ENCODE measurements at places on chromosomes 5 and 9.

DNA sequence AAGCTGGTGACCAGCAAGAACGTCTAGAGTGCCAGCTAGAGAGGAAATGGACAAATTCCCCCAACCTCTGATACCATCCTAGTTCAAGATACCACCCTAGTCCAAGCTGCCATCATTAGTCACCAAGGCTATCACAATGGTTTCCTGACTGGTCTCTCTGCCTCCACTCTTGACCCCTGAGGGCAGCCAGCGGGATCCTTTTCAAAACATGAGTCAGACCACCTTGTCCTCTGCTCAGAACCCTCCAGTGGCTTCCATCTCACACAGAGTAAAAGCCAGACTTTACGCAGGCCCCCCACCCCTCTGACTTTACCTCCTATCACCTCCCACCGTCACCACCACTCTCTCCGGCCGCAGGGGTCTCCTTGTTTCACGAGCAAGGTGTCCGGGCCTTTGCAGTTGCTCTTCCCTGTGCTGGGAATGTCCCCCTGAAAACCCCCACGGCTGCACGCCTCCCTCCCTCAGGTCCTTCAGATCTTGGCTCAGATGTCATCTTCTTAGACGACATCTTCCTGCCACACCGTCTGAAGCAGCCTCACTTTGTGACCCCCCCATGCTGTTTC, 42.2 kb upstream of the FBXW11 start:
- DNase-seq, result no peak

- no peak for DNase-seq
Observed at GRCh38 chr5:10655972-10656830, 92.3 kb downstream of the ANKRD33B start.

DNA sequence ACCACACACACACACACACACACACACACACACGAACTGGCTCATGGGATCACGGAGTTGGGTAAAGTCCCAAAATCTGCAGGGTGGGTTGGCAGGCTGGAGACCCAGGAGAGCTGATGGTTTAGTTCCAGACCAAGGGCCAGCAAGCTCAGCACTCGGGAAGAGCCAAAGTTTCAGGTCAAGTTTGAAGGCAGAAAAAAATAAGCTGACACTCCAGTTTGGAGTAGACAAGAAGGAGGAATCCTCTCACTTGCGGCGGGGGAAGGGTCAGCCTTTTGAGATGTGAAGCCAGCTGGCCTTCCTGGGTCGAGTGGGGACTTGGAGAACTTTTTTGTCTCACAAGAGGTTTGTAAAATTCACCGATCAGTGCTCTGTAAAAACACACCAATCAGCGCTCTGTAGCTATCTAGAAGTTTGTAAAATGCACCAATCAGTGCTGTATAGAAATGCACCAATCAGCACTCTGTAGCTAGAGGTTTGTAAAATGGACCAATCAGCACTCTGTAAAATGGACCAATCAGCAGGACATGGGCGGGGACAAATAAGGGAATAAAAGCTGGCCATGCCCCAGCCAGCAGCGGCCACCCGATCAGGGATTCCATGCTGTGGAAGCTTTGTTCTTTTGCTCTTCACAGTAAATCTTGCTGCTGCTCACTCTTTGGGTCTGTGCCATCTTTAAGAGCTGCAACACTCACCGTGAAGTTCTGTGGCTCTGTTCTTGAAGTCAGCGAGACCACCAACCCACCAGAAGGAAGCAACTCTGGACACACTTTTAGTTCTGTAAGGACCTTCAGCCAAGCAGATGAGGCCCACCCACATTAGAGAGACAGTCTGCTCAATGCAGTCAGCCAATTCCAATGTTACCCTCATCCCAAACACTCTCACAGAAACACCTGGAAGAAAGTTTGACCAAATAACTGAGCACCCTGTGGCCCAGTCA, 37.8 kb upstream of the UNC5A start:
- DNase-seq, result no peak

DNA sequence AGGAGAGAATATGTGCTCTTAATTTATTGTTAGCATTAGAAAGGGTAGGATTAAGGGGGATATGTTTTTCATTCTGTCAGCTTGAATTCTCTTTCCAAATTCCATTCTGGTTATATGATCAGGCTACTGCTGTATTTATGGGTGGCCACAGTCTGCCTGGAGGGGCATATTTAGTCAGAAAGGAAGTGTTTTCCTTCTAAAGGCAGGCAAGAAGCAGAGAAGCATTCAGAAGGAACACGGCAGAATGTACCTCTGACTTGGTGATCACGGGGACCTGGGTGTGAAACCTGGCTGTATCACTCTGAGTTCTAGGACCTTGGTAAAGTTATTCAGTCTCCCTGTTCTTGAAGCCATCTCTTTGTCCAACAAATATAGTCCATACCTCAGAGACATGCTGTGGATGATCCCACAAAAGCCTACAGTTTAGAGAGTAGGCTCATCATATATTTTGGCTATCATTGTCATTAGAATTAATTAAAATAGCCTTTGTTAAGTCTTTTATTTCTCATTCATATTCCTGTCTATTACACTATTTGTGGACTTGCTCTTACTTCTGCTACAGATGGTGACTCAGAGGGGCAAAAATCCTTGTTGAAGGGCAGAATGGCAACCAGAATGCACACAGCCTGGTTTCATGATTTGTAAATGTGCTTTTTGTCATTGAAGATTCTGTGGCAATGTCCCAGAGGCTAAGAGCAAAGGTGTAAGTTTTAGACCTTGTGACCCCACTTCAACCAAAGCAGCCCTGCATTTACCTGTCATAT, 2.7 kb downstream of the TNC start:
- DNase-seq, result no peak

GRCh38 chr9:71504636-71505035, 263.7 kb downstream of the CEMIP2 start:
- no peak for DNase-seq

DNA sequence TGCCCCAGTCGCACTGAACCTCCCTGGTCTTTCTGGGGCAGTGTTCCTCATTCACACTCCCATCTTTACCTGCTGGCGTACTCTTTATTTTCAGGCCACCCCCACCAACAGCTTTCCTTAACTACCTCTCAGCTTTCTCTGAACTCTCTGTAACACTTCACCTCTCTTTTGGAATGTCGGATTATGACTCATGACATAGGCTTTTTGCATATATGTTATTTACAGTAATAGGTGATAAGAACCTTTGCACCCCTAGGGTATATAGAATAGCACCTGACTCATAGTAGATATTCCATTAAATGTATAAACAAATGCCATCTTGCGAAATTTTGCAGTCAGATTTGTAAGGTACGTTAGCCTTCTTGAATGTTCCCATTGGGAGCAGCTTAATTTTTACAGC, 52.9 kb upstream of the MIER3 start:
- no peak for DNase-seq

DNA sequence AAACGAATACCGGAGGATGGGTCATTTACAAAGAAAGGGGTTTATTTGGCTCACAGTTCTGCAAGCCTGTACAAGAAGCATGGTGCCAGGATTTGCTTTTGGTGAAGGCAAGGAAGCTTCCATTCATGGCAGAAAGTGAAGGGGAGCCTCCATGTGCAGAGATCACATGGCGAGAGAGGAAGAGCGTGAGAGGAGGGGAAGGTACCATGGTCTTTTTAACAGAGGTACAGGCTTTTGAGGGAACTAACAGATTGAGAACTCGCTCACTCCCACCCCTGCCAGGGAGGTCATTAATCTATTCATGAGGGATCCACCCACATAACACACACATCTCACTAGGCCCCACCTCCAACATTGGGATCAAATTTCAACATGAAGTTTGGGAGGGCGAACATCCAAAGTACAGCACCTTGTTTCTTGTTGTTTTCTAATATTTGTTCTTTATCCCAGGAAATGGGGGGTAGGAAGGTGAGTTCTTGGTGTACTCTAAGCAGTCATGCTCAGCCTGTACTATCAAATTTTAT, 18.5 kb downstream of the TMC1 start:
- no peak for DNase-seq

GRCh38 chr5:154756009-154756867, 1.1 kb downstream of the LARP1 start:
- DNase-seq, result no peak

DNA sequence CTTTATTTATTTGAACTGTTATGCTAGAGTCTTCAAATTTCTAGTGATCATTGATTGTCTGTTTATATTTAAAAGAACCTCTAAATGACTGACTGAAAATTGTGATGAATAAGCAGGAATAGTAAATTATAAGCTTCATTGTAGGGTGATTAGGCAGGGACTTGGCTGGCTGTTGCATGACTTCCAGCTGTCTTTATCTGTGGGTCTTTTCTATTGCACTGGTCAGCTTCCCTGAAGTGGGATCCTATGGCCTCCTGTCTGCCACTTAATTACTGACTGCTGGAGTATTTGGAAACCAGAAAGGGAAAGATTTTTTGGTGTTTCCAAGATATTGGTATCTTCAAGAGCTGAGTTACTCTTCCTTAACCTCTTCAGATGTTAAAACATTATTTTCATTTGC, 123.0 kb upstream of the CCNH start:
- DNase-seq, result no peak

GRCh38 chr5:106474066-106474465, 1196.7 kb downstream of the EFNA5 start:
- DNase-seq, result no peak

GRCh38 chr5:133406977-133407632, 205.2 kb downstream of the FSTL4 start:
- DNase-seq, result no peak

DNA sequence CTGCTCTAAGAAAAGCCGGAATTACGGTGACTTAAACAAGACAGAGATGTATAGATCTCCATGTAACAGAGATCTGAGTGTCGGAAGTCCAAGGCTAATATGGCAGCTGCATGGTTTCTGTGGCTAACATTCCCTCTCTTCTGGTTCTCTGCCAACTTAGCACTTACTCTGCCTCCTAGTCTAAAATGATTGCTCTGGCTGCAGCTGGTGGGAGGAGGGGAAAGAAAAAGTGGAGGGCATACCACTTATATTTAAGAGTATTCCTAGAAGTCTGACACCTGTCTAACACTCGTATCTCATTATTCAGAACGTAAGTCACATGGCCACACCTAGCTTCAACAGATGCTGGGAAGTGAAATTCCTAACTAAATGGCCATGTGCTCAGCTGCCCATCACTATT, 551.5 kb upstream of the TLE4 start:
- DNase-seq, result no peak

DNA sequence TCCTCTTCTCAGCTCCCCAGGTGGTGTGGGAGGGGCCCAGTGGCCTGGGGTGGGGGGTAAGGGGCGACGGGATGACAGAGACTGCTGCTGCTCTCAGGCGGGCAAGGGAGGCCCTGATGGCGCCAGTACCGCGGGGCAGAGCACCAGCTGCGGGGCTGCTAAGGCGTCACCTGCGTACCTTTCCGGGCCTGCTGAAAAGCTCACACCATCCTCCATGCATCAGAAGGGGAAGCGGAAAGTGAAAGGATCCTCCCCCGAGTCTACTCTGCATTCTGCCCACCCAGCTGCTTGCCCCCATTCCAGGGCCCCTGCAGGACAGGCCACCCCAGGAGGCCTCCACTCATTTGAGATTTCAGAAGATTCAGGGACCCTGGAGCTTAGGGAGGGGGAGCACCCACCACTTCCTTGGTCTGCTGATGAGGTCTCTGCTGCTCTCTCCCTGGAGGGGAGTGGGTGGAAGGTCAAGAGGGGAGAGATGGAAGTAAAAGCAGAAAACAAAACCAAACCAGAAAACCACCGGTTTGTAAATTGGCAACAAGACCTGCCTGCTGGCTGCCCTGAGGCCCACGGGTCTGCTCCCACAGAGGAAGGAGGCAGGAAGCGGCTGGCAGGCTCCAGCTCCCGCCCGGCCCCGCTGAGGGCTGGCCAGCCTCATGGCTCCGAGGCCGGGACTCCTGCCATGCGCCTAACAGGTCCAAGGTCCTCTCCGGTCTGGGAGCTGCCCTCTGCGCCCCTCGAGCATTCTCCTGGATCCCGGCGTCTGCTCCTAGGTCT, 33.6 kb downstream of the PRRT1B start:
- peak; percentile 43 for DNase-seq

DNA sequence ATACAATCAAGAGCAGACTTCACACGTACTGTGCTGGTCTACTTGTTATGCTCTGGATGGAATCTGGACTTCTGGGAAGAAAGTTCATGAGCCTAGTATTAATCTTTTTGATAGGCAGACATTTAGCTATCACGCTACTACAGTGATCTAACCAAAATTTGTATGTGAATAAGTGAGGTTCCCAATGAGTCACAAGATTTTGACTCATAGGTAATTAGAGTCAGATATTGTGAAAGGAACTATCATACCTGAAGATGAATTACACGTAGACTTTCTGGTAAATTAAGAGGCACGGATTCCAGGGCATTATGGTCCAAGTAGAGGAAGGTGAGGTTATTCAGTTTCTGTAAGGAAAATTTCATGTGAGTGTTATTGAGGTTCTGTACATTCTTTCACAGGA, 18.4 kb downstream of the OGN start:
- DNase-seq, result no peak

DNA sequence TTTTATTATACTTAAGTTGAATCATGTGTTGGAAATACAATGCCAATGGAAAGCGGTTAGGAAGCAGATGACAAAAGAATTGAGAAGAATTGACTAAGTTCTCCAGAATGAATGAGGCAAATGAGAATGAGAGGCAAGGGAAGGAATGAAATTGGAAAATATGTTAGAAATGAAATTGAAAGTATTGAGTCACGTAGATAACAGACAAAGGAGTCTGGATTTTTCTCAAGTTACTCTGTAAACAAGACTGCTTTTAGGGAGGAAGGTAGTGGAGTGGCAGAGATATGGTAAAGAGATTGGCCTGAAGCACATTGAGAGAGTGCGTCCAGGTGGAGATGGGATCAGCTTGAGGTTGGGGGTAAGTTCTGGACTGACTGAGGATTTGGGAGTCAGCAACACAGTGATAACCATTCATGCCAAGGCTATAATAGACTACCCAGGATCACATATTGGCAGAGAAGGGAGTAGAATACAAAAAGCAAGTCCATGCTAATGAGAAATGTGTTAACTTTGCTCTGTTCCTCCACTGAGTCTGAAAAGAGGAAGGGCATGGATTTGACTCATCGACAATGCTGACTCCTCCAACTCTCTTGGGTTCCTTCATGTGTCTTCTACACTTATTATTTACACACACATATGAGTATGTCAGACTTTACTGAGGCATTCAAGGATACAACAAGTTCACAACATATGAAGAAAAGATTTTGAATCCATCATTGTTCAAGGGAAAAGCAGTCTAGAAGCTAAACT, 814.2 kb upstream of the ZNF608 start:
- no peak for DNase-seq

- DNase-seq, result no peak
Observed at GRCh38 chr9:136430588-136431234, 8.9 kb downstream of the INPP5E start.

DNA sequence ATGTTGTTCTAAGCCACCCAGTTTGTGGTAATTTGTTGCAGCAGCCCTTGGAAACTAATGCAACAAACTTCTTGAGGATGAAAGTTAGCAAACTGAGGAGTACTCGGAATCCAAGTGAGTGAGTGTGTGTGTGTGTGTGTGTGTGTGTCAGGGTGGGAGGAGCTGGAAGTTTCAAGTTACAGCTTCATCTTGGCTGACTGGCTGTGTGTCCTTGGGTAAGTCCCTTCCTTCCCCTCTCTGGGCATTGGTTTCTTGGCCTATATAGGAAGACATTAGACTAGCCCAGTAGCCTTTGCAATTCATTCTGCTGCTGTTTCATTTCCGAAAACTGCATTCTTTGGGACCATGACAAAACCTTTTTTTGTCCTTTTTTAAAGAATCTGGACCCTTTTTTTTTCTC, 157.2 kb downstream of the MELK start:
- DNase-seq, result no peak

- DNase-seq, result no peak
Observed at GRCh38 chr9:36985061-36985768, 48.9 kb downstream of the PAX5 start.
